Activated CD4-positive, alpha-beta memory T cell treated with anti-CD3 and anti-CD28 coated beads for 36 hours (primary cell): ENCODE measurements at places on chromosomes 5 and 9.

GRCh38 chr5:35285011-35285410, 54.7 kb upstream of the PRLR start:
- DNase-seq, result no peak

DNA sequence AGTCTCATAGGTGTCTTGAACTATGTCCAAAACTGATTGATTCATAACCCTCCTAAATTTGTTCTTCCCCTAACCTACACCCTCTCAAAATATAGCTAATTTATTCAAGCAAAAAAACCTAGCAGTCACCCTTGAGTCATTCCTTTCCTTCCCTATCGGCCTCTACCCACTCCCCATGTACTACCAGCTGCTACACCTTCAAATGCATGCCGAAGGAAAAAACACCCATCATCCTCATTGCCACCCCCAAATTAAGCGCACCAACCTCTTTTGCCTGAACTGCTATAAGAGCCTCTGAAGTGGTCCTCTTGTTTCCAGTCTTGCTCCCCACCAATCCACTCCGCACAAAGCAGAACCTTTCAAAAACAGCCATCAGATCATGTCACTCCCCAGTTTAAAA, 12.6 kb downstream of the LIFR start:
- no peak for DNase-seq

- no peak for DNase-seq
These were observed 6.5 kb upstream of the FAM163B start for GRCh38 chr9:133615606-133616188.

DNA sequence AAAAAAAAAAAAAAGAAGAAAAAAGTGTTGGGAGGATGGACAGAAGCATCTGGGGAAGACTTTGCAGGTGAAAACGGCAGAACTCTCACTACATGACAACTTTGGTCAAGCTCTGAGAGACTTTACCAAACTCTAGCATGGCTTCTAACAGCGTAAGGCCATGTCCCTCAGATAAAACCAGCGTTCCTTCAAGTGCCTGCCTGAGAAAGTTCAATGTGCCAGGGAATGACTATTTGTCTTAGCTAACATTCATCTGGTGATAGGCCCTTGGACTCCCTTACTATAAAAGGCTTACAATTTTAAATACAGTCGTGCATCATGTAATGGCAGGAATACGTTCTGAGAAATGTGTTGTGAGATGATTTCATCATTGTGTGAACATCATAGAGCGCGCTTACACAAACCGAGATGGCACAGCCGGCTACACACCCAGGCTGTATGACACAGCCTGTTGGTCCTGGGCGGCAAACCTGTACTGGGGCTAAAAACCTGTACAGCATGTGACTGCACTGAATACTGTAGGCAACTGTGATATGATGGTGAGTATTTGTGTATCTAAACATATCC, 14.9 kb upstream of the ZFP62 start:
- DNase-seq, result no peak

GRCh38 chr5:155929112-155929511, 397.9 kb upstream of the SGCD start:
- no peak for DNase-seq

GRCh38 chr5:102153003-102153759, 142.9 kb downstream of the SLCO4C1 start:
- no peak for DNase-seq

GRCh38 chr5:174312270-174312617, 266.7 kb downstream of the NSG2 start:
- no peak for DNase-seq

DNA sequence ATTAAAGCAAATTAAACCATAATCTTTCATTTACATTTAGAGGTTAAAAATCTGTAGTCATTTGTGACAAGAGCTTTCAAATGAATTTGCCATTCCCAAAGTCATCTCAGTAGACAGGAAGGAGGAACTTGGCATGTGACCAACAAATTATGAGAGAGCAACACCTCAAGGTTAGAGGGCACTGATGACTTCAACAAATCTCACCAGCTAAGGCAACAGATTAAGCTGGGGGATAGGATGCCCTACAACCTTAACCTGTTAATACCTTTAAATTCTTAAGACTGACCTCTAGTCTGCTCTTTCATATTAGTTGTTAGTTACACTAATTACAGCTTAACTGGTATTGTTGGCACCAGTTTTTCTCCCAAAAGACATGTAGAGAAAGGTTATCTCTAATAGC, 18.4 kb downstream of the POU5F2 start:
- no peak for DNase-seq

DNA sequence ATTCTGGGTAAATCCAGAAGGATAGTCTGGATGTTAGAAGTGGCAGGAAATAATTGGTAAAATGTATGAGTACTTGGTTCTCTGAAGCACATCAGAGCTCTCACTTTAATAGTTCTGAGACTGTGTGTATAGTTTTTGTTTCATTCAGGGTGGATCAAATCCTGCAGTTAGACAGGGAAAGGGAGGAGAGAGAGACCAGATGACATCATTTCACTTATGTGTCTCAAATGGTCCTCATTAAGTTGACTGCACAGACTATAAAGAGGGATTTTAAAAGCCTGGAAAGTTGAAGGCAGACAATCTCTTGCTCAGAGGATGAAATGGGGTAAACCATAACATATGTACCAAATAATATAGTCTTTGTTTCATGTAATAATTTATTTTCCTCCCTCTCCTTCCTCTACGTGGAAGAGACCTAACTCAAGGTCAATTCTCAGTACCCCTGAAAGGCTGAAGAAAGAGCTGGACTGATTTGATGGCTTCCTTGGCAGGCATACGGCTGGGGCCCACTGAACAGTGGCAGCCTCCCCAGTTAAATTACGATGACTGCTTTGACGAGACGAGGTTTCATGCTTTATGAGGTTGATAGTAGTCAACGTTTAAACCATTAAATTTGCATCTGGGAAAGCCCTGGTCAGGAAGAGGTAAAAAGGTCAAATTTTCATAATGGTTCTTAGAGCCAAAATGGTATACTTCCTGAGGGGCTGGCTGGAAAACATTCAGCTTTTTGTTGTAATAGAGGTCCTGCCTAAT, 395.1 kb upstream of the RPS23 start:
- DNase-seq, result no peak

DNA sequence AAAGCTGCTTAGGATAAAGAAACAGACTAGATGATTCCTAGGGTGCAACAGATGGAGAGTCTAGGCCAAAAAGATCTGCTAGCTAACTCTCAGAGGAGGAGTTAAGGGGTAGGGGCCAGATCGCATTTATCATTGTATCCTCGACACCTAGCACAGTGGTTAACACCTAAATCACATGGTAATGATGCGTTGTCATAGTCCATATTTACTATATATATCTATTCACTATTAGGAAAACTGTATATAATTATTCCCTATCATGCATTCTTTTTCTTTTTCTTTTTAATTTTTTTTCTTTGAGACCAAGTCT, 92.8 kb upstream of the SLC44A1 start:
- DNase-seq, result no peak

DNA sequence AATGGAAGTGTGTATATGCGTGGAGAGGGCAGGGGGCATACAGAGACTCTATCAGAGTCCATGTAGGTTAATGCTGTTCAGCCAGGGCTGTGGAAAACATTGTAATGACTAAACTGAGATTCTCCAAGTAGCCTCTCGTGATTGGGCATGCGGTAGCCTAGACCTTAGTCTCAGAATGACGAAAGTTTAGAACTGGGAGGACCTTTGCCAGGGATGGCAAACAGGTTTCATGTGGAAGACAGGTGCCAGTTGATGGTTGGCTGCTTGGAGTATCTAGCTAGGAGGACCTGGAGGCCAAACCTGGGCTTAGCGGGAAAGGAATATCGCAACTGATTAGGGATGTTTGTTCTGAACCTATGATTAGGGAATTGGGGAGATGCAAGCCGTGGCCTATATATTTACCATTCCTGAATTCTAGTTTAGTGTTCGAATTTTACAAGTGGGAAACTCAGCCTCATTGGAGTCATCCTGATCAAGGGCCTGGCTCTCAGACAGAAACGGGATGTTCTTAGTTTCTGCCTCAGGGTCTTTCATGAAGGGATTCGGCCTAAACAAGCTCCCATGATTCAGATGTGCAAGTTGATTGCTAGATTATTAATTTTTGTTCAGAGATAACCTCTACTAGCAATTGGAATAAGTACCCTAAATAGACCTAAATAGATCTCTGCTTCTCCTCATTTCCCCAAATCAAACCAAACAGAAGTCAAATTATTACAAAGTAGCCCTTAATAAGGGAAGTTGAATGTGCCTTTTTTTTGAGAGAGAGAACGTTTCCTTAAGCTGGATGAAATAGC, 26.8 kb upstream of the TJP2 start:
- DNase-seq, result no peak

- no peak for DNase-seq
These were observed 83.2 kb upstream of the ADRA1B start for GRCh38 chr5:159833088-159833487.

DNA sequence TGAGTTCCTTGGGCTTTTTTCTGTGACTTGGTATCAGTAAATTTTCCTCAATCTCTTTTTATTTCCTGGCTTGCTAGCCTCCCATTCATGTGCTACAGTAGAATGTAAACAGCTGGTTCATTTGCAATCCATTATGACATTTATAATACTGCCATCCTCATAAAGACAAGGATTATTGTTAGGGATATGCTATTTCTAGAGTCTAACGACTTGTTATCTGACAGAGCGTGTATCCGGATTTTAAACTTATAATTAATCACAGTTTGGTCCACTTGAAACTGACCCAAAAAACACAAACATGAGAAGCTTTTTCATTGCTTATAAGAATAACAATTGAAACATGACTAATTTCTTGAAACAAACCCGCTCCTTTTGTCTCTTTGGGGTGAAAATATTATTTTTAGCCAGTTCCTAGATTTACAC, 585.8 kb downstream of the TLE4 start:
- no peak for DNase-seq

- DNase-seq, result no peak
These were observed 33.8 kb upstream of the PANK3 start for GRCh38 chr5:168612996-168613395.

- DNase-seq, result peak; percentile 94
These were observed 14.8 kb upstream of the CEMIP2 start for GRCh38 chr9:71783120-71783523.

DNA sequence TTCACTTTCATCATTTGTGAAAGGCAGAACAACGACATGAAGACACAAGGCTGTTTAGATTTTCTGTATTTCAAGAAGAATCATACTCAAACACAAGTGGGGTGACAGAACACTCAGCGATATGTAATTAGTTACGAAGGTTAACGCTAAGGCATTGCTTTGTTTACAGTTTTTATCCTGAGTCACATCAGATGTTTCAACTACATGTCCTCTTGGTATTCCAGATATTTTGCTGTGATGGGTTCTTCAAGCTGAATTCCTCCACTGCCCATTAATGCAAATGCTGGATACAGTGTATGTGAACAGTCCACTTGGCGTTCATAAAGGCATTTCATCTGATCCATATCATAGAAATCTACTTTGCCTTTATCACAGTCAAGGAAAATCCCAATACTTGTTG, 43.4 kb downstream of the TRIM36 start:
- DNase-seq, result no peak

DNA sequence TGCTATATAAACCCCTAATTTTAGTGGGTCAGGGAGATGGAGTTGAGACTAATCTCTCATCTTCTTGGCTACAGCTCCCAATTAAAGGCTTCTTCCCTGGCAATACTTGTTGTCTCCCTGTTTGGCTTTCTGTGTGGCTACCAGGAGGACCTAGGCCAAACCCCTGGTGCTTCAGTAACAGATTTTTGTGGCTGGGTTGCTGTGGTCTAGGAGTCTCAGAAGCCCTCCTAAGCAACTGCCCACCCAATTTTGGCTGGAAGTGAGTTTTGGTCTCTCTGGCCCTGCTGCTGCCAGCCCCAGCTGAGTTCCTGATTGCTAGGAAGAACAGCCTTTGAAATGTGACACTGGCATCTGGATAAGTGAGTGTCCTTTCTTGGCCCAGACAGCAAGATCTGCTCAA, 9.8 kb downstream of the RIGI start:
- DNase-seq, result no peak

- no peak for DNase-seq
These were observed 122.3 kb downstream of the SEMA5A start for GRCh38 chr5:9423571-9423970.

DNA sequence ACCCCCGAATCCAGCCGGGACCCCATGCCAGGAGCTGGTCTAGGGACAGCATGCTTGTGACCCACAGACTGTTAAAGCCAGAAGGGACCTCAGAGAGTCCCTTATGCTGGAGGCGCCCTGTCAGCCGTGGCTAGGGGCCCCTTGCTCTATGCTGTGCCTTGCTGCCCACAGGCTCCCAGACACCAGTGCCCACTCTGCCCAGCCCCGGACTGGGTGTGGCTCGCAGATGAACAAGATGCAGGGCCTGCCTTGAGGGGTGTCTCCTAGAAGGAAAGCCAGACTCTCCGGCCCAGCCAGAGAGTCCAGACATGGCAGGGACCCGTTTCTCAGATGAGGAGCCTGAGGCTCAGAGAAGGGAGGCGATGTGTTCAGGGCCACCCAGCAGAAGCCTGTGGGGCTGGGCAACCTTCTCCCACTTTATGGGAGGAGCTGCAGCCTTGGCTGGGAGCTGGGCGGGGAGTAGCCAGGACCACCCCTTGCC, 85.7 kb downstream of the LMX1B start:
- DNase-seq, result no peak

- no peak for DNase-seq
These were observed 341.4 kb upstream of the ACTBL2 start for GRCh38 chr5:57824047-57824446.

GRCh38 chr5:173924899-173925298, 36.8 kb downstream of the CPEB4 start:
- no peak for DNase-seq

GRCh38 chr9:90966031-90966290, 164.3 kb downstream of the SYK start:
- DNase-seq, result no peak

DNA sequence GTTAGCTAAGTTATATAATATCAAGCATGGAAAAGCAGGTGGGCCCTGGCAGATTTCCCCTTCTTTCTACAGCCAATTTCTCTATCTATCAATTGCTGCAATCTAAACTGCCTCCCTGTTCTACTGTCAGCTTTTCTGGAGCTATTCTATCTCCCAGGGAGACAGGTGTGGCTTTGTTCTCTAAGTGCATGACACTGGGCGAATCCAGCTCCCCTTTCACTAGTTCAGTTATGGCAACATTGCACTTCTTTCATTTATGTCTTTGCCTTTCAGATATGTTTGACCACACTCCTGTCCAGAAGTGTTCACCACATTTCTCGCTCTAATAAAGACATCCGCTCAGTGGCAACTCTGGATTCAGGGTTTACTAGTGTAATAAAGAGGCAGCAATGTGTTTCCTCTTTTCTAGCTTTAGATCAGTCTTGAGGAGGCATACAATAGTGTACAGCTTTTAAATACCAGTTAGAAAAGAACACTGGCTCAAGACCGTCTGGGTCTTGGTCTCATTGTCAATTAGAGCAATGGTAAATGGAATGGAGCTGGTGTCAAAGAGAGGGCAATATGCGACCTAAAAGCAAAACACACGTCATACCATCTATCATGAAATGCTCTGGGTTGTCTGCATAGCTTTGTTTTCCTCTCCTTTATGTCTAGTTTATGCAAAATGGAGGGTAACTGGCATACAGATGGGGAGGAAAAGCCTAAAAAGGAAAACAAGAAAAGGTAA, 197.0 kb downstream of the SLF1 start:
- DNase-seq, result no peak
